ENCODE measurements at places on chromosomes 2 and 18.

- no peak for DNase-seq
Measured at GRCh38 chr2:161955211-161955610, 118.8 kb downstream of the DPP4 start.

- no peak for DNase-seq
Measured at GRCh38 chr18:47209171-47209570, 33.0 kb upstream of the IER3IP1 start.

GRCh38 chr2:119423108-119423444 lies 8.6 kb upstream of the TMEM37 start:
- no peak for DNase-seq

DNA sequence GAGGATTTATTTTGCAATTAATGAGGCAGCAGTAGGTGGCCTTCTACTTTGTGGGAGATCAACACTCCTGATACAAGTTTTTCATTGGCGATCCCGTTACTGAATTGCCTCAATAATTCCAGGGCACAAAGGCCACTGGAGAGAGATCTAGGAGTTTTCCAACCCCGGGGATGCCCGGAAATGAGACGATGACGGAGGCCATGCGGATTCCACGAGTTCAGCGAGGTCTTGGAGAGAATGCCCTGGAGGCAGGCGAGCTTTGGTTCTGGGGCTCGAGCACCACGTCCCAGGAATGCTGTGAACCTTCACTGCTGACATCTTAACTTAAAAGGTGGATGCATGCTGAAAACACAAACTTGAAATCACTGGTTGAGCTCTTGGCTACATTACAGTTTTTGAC lies 74.2 kb downstream of the LDLRAD4 start:
- no peak for DNase-seq
